ENCODE measurements at places on chromosomes 16 and 17. TPM values are rescaled to one million over a fixed set of nuclear protein-coding genes. Genes with fewer than 3 reads are reported as not detected.

DNA sequence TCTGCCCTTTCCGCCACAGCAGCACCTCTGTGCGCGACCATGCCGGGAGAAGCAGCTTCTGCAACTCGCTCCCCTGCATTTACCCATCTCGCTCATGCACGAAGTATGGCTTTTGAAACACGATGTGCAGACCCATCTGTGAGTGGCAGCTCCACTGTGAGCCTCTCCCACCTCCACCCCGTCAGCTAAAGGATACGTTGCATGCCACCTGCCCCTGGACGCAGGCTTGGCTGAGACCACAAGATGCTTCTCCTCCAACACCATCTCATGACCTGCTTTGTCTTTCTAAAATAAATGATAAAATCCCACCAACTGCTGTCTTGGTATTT is 100.9 kb downstream of the ZNF778 start:
- no peak overlapping the region for H3K4me3 ChIP-seq
- no peaks in the 10 kb centered on the region for H3K27me3 ChIP-seq
- peaks cover 77% of the 10 kb centered on the region for H3K4me1 ChIP-seq
- H3K36me3 ChIP-seq, result no peaks in the 10 kb centered on the region
- no peak for DNase-seq

- H3K4me1 ChIP-seq, result no peaks in the 10 kb centered on the region
- H3K27me3 ChIP-seq, result no peaks in the 10 kb centered on the region
- no peak overlapping the region for H3K4me3 ChIP-seq
Observed at GRCh38 chr17:27319541-27320221, 25.8 kb downstream of the WSB1 start.

GRCh38 chr16:56013962-56014552 is 138.9 kb upstream of the CES5A start:
- no peaks in the 10 kb centered on the region for H3K27me3 ChIP-seq
- no peaks in the 10 kb centered on the region for H3K4me1 ChIP-seq
- DNase-seq, result peak; percentile 6
- H3K36me3 ChIP-seq, result no peaks in the 10 kb centered on the region
- H3K27ac ChIP-seq, result no peak overlapping the region

DNA sequence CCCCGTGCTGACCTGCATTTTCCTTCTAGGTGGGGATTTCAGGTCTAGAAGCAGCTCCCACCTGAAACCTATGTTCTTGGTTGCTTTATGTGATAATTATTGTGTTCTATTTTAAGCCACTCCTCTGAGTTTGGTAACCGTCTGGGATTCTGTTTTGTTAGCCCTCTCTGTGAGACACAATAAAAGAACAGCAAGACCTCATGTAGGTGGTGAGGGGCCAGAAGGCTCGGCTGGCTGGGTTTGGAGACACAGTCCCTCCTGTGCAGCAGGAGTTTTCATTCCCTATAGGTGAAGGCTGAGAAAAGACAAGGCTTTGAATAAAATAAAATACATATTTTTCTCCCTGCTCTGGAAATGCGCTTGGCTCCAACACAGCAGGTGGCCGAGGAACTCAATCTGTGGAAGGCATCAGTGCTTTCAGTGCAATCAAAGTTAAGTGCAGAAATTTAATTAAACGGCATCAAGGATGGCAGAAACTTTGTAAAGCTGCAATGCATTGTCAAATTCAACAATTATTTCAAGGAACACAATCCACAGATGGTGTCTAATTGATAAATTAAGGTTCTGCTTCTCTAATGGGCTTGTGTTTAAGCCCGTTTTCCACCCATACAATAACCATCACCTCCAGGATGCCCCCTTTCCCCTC is 107.8 kb downstream of the MSI2 start:
- peaks cover 4% of the 10 kb centered on the region for H3K36me3 ChIP-seq
- no peak overlapping the region for H3K4me3 ChIP-seq
- H3K4me1 ChIP-seq, result peaks cover 14% of the 10 kb centered on the region
- no peak overlapping the region for H3K27ac ChIP-seq

GRCh38 chr17:19418251-19418992 is 7.4 kb downstream of the RNF112 start:
- H3K27me3 ChIP-seq, result no peaks in the 10 kb centered on the region
- no peak overlapping the region for H3K27ac ChIP-seq
- H3K36me3 ChIP-seq, result no peaks in the 10 kb centered on the region
- no peaks in the 10 kb centered on the region for H3K4me1 ChIP-seq

DNA sequence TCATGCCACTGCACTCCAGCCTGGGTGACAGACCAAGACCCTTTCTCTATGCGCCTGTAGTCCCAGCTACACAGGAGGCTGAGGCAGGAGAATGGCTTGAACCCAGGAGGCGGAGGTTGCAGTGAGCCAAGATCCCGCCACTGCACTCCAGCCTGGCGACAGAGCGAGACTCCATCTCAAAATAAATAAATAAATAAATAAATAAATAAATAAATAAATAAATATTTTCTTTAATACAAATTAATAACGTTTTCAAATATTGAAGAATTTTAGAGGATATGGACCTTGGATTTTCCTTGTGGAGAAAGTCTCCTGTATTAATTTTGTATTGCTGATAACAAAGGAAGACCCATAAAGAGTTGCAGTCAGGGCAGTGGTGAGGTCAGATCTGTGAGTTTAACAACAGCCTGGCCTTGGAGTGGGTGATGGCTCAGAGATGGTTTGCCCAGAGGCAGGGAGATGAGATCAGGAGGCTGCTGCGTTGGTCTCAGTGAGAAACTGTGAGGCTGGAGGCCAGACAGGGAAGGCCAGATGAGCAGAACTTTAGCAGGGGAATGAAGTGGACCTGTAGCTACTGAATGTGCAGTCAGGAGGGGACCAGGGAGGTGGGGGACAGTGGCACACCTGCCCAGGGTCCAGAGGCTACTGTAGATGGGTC is 4.4 kb upstream of the ASGR1 start:
- H3K4me3 ChIP-seq, result no peak overlapping the region
- no peaks in the 10 kb centered on the region for H3K4me1 ChIP-seq
- H3K27me3 ChIP-seq, result no peaks in the 10 kb centered on the region
- DNase-seq, result no peak

GRCh38 chr16:48330189-48330840 is 54.9 kb downstream of the SIAH1 start:
- no peaks in the 10 kb centered on the region for H3K4me1 ChIP-seq
- no peak overlapping the region for H3K27ac ChIP-seq
- H3K4me3 ChIP-seq, result no peak overlapping the region
- DNase-seq, result no peak
- peaks cover 34% of the 10 kb centered on the region for H3K36me3 ChIP-seq
- H3K27me3 ChIP-seq, result no peaks in the 10 kb centered on the region

DNA sequence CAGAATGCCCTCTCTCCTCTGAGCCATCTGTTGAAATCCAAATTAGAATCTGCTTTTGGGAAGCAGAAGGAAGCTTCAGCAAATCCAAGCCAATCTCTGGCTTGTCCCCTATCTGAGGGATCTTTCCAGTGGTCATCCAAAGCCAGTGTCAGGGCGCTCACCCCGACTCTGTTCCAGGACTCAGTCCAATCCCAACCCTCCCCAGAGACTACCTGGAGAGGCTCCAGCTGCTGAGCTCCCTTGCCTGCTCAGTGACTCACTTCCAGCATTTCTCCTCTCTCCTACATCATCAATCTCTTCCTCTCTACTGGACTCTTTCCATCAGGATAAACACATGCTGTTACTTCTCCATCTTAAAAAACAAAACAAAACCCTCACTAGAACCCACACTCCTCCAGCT is 2.4 kb downstream of the MATCAP1 start:
- H3K27me3 ChIP-seq, result peaks cover 40% of the 10 kb centered on the region
- no peak for DNase-seq
- H3K4me1 ChIP-seq, result peaks cover 32% of the 10 kb centered on the region

DNA sequence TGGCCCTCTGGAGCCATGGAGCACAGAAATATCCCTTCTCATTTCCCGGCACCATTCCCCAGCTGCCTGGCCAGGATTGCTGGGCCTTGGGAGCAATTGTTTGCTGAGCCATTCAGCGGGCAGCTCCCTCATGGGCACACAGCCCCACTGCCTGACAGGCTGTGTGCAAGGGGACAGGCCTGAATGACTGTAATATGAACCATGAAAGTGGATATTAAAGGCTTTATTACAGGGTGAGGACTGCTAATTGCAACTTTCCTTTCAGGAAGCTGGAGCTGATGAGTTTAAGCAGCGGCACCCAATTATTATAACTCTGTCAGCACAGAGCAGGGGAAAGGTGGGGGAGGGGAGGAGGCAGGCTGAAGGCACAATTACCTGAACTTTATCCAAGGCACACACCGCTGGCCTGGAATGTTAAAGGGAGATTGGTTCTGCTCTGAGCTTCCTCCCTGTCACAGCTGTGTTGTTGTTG is 159.8 kb upstream of the SDK2 start:
- H3K36me3 ChIP-seq, result no peaks in the 10 kb centered on the region
- H3K4me1 ChIP-seq, result no peaks in the 10 kb centered on the region
- no peak for DNase-seq
- H3K27me3 ChIP-seq, result peaks cover 14% of the 10 kb centered on the region
- no peak overlapping the region for H3K27ac ChIP-seq

GRCh38 chr16:20122011-20122410 is 48.3 kb upstream of the GPR139 start:
- H3K36me3 ChIP-seq, result no peaks in the 10 kb centered on the region
- no peak for DNase-seq
- no peak overlapping the region for H3K27ac ChIP-seq
- no peaks in the 10 kb centered on the region for H3K4me1 ChIP-seq
- H3K27me3 ChIP-seq, result no peaks in the 10 kb centered on the region

DNA sequence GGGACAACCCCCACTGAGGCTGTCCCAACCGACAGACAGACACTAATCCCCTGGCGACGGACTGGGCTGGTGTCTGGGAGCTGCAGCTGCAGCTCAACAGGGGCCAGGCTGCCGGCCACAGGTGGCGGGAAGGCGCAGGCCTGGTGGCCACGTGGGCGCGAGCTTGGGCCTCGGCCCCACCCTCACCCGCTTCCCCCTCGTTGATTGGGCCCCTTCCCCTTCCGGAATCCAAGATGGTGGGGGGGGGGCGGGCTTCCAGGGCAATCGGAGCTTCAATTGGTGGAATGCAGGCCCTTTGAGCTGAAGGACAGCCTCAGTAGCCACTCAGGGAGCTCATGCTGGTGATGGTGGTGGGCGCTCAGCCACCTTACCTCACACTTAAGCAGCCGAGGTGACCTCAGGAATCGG is 8.7 kb upstream of the TBX4 start:
- H3K4me3 ChIP-seq, result no peak overlapping the region
- no peak for DNase-seq
- no peaks in the 10 kb centered on the region for H3K36me3 ChIP-seq

Gene TBC1D26
- 0.46 TPM for total RNA-seq

Gene CASKIN1
- total RNA-seq, result not detected

Gene DCXR
- 70.7 TPM for total RNA-seq

Gene KLHL36
- 135 TPM for total RNA-seq

Gene ITGAX
- 51.7 TPM for total RNA-seq

Gene PRSS27
- 2.4 TPM for total RNA-seq

Data from B cell (primary cell).